ENCODE measurements at places on chromosomes 7 and 10.

GRCh38 chr10:118241229-118242137 lies 100.6 kb downstream of the FAM204A start:
- peak; percentile 59 for DNase-seq

DNA sequence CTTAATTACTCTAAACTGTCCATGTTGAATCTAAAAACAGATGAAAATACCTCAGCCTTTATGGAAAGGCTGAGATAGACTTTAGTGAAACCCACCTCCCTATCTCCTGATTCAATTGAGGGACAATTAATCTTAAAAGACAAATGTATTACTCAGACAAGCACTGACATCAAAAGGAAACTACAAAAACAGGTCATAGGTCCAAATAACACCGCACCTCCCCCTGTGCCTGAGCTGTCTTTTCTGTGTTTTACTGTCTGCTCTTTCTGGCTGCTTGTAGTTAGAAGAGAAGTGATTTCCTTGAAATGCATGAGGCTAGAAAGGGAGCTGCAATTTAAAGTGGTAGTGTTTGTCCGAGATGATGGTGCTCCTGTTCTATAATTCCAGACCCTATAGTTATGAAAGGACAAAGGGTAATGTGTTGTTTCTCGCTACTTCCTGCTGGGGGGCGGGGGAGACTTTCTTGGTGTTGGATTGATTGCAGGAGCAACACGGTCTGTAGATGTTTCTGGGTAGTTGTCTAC lies 16.0 kb downstream of the AKR1C8 start:
- no peak for DNase-seq

- DNase-seq, result no peak
These were observed 25.0 kb downstream of the CACUL1 start for GRCh38 chr10:118729641-118730258.

- DNase-seq, result no peak
These were observed 20.8 kb downstream of the OGDHL start for GRCh38 chr10:49741108-49741995.

- DNase-seq, result no peak
These were observed 321.9 kb downstream of the CCDC3 start for GRCh38 chr10:12679636-12680035.

- no peak for DNase-seq
These were observed 42.9 kb downstream of the CD36 start for GRCh38 chr7:80681272-80681885.

DNA sequence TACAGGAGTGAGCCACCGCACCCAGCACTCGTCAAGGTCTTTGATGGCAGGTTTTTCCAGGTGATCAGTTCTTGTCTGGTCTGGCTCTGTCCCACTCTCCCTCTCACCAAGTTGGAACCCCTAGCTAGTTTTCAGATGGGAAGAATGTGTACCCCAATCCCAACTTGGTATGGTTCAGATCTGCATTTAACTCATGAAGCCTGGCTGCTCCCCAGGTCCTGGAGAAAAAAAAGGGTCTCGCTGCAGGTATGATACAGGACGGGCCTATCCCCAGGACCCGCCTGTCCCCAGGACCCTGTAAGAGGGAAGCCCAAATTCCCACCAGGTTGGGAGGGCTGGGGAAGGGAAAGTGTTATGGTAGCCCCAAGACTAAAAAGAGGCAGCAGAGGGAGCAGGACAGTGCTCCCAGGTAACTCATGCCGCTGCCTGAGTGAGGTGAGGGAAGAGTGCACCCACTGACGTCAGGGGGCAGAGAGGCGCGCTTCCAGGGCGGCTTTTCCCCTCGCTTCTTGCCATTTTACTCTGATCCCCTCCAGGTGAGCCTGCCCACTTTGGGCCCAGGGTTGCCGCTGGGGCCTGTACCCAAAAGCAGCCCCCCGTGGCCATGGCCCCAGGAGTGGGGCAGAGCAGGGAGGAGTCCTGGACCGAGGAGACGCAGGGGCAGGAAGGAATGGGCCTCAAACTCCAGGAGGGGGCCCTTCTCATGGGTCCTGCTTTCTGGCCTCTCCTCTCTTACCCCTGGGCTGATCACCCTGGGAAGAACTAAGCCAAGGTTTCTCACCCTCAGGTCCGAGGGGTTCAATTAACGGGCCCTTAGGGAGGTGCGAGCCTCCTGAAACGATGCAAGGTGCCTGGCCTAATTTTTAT lies 36.4 kb upstream of the SRRM3 start:
- no peak for DNase-seq

- no peak for DNase-seq
These were observed 132.7 kb upstream of the CXCL12 start for GRCh38 chr10:44517635-44518034.

DNA sequence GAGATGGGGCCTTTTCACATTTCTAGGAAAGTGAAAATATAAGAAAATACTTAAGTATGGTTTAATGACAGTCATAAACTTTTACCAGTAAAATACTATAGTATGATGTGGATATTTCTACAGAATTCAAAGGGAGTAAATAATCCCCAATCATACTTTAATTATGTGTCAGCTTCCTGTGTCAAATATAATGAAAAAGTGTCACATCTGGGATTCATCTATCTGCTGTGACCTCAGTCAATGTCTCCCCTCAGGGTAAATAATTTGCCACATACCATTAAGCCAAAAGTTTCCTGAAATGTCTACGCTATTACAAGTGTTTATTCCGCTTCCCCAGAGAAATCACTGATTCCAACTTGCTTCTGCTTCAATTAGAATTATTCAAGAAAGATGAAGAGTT lies 110.5 kb downstream of the ITGA8 start:
- DNase-seq, result no peak

GRCh38 chr10:107806026-107806425 lies 641.5 kb upstream of the SORCS1 start:
- no peak for DNase-seq

- no peak for DNase-seq
These were observed 189.6 kb upstream of the INHBA start for GRCh38 chr7:41892356-41893100.

DNA sequence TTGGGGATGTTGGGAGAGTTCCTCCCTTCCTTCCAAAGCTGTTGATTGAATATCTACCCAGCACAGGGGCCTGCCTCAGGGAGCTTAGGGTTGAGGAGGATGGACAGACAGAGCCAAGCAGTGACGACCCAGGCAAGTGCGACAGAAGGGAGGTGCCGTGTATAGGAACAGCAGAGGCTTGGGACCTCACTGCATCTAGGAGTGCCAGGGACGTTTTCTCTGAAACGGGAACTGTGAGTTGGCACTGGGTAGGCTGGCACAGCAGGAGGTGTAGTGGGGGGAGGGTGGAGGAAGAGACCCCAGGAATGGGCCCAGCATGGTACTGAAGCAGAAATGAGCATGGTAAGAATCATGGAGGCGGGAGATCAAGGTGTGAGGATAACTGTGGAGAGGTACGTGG lies 55.3 kb upstream of the MGMT start:
- DNase-seq, result no peak

DNA sequence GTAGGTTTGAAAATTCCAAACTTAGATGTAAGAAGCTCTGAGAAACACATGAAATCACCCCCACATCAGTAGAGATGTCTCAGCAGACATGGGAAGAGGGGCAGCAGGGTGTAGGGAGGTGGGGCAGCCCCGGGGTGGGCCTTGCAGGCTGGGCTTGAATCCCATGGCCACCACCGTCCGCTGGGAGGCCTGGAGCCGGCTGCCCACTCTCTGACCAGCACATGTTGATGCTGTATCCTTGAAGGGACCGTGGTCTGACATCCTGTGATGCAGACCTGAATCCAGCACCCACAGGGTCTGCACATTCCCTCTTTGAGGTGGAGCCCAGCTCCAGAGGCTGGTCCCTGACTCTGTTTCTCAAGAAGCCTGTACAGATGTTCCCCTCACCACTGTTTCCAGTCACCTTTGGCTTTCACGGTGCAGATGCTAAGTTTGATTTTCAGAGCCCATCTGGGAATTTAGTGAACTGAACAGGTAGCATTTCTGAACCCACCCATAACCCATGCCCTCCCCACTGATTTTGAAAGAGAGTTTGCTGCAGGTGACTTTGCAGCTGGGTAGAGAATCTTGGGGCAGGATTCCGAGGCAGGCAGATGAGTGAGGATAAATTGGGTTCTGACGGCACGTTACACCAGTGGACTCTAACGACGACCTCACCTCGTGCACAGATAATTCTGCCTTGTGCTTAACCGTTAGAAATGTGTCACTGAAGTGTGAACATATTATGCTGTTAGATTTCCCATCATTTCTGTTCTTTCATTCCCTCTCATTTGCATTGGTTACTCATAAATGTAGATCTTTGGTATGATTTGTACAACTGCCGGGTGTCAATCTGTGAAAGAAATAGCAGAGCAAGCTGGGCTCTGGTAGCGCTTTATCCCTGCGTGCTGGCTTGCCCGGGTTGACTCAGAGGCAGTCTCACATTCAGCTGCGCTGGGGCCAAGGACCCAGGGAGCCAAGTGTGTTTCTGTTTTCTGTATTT lies 45.7 kb downstream of the IKZF1 start:
- DNase-seq, result peak; percentile 64

- no peak for DNase-seq
These were observed 24.5 kb downstream of the ADRB1 start for GRCh38 chr10:114068054-114068707.

All from stimulated activated CD4-positive, alpha-beta T cell treated with anti-CD3 and anti-CD28 coated beads, Interleukin-1b, Interleukin-23, amount 100 ng/mL, for 4 hours (primary cell).